A172 (cell line): ENCODE measurements at places on chromosomes 1 and 21. TPM values are rescaled to one million over a fixed set of nuclear protein-coding genes. Genes with fewer than 3 reads are reported as not detected.

Gene ZNF672
- total RNA-seq, result 27.4 and 28.3 TPM in 2 replicates

Gene CYP2J2
- 0.24 TPM in 1 of 2 replicates, not detected in the other for total RNA-seq

Gene PLEKHN1
- 0.62 and 0.93 TPM in 2 replicates for total RNA-seq

Gene FAM167B
- total RNA-seq, result 5.8 and 8.5 TPM in 2 replicates

Gene HSPG2
- 17.9 and 18.3 TPM in 2 replicates for total RNA-seq

Gene CELA2A
- total RNA-seq, result not detected in 2 replicates

Gene HAX1
- total RNA-seq, result 210 and 220 TPM in 2 replicates

Gene CCDC190
- total RNA-seq, result not detected in 2 replicates

Gene NMNAT2
- total RNA-seq, result 3.0 and 3.1 TPM in 2 replicates

Gene SH2D2A
- total RNA-seq, result 0.09 TPM in 1 of 2 replicates, not detected in the other

DNA sequence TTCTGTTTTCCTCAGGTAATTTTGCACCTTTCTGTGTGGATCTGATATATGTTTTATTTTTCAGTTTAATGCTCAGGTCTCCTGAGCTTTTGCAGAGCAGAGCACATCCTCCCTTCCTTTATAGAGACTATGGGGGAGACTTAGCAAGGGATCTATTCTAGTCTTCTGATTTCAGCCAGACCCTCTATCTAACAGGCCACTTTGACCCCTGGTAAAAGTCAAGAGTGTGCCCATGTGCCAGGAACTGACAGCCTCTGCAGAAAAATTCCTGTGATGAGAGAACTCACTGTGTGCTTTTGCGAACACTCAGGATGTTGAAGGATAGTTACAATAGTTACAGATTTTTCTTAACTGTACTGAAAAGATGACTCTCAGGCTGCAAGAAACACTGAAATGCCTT, 123.3 kb downstream of the NOS1AP start:
- DNase-seq, result no peak

GRCh38 chr1:155978325-155978972, at the start of gene ARHGEF2:
TSS of gene ARHGEF2 (minus strand) at chr1:155978547. CDS start at chr1:155978427, 120 bp downstream.
- peak; percentile 82 for DNase-seq

DNA sequence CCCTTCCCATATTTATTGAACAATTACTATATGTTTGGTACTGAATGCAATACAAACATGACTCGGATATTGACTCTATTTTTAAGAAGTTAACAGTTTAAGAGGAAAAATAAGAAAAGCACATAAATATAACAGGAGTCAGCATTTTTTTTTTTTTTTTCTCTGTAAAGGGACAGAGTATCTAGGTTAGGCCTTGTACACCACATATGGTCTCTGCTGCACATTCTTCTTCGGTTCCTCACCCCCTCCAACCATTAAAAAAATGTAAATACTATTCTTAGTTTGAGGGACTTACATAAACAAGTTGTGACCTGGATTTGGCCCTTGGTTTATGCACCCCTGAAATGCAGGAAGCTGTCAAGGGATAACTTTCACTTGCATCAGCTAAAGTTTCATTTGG, 40.4 kb downstream of the PHC2 start:
- DNase-seq, result no peak

GRCh38 chr1:19220080-19220846, 10.2 kb upstream of the UBR4 start:
- DNase-seq, result no peak

DNA sequence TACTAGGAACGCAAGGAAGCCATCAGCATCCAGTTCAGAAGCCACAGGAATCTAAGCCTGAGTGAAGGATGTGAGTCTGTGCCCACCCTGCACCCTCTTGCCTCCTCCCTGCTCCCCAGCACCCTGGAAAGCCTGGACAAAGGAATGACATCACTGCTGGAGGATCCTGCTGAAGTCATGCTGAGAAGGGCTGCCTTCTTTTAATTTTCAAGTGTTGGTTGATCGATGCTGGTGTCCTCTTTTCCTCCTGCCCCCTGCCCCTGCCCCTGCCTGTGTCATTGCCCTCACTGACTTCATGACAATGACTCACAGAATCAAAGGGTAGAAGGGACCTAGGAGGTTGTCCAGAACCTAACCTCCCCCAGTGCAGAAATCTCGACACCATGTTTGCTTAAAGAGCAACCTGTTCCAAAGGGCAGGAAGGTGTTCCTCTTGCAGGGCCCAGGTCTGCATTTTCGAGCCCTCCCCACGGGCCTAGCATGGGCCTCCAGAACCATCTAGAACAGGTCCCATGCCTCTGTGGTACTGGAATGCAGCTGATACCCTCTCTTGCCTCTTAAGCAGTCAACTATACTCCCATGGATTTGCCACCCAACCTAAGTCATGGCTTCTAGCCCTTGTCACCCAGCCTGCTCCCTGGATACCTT, 9.6 kb downstream of the DHRS3 start:
- DNase-seq, result no peak

DNA sequence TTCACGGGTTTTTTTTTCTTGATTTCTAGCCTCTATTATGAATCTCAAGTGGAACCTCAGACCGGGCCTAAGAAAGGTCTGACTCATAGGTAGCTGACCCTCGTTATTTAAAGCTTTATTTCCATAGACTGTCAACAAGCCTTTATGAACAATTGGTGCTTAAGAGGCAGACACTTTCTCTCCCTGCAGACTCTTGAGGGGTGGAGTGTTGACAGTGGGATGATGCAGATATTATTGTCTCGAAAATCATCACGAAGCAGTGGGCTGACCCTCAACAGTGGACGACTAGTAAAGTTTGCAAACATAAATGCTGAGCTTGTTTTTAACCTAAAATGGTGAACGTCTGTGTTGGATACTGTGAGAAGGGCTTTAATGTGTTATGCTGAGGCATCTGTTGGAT, 1.8 kb downstream of the SFT2D2 start:
- peak; percentile 52 for DNase-seq

DNA sequence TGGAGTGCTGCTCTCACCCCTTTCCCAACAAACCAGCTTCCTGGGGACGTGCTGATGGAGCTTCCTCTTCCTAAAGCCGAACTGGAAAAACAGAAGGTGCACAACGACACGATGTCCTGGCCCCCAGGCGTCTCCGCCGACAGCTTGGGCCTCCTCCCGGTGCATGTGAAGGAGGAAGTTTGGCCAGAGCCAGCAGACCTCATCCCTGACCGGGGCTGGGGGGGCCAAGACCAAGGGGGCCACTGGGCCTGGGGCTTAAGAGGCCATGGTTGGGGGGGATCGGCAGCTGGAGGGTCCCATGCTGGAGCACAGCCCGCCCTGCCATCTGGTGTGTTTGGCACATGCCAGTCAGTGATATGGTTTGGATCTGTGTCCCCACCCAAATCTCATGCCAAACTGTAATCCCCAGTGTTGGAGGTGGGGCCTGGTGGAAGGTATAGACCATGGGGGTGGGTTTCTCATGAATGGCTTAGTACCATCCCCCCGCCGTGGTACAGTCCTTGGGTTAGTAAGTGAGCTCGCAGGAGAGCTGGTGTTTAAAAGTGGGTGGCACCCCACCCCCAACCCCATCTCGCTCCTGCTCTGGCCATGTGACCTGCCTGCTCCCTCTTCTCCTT, 6.4 kb downstream of the HES4 start:
- no peak for DNase-seq

- DNase-seq, result no peak
Observed at GRCh38 chr1:41558761-41559171, 74.3 kb upstream of the EDN2 start.

DNA sequence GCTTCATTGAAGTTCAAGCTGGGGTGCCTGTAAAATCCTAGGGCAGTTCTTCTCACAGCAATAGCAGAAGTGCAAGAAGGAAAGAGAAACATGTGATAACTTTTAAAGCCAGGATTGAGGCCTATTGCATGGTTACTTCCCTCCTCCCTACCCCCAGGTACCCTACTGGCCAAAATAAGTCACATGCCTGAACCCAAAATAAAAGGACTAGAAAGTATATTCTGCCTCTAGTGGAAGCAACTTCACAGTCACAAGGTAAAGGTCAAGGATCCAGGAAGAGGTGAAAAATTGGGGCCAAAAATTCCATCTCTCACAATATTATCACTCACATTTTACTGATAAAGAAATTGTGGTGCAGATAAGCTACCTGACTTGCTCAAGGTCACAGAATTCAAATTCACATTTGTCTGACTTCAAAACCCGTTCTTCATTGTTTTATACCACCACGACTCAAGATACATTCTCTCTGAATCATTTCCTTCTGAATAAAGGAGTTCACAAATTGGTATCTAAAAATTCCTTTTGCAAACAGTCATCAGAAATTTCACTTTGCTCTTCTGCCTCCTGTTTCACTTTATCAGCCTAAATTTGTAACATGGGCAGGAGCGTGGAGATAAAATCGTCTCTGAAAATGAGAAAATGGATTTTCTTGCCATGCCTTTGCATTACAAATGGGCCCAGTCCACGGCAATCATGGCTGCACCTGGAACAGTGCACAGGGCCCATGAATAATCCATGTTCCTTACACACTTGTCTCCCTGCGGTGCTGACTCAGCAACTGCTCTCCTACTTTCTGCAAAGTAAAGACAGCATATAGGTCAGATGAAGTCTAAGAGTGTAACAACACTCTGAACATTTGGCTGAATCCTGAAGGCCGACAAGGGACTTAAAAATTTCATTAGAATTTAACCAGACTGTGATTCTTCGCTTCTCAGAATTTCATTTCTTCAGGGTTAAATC, 485.3 kb upstream of the NFIA start:
- peak; percentile 20 for DNase-seq

DNA sequence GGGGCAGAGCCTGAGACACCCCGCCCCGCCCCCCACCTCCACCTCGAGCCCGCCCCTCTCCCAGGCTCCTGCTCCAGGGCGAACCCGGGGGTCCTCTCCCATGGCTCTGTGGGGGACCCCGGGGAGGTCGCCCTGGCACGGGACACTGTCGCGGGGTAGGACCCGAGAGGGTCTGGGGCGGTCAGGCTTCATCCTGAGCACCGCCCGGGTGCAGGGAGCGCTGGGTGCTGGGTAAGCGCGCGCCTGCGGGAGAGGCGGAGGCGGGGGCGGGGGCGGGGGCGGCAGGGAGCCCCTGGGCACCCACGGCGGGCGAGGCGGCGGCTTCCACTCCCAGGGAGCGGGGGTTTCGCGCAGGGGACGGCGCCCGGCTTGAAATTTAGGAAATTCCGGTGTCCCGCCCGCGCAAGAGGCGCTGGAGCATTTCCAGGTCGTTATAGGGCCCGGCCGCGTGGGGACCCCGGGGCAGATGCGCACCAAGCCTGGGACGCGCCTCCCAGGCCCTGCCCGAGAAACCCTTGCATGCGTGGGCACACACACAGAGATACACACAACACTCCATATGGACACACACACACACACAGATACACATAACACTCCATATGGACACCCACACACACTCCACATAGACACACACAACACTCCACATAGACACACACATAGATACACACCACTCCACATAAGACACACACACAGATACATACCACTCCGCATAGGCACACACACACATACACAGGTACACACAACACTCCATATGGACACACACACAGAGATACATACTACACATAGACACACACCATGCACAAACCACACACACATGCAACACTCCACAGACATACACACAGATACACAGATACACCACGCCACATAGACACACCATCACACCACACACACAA, 48.7 kb upstream of the SLC19A1 start:
- DNase-seq, result no peak

DNA sequence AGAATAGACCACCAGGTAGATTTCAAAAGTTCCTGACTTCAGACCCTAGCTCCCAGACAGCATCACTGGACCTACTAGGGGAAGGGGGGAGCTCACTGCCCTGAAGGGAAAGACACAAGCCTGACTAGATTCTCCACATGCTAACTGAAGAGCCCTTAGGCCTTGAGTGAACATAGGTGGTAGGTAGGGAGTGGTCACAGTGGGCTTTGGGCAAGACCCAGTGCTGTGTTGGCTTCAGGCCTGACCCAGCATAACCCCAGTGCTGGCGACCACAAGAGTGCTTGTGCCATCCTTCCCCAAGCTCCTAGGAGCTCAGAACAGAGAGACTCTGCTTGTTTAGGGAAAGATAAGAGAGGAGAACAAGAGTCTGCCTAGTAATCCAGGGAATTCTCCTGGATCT, 51.1 kb upstream of the ACADM start:
- no peak for DNase-seq

GRCh38 chr1:116835161-116835560, 74.6 kb upstream of the PTGFRN start:
- no peak for DNase-seq

GRCh38 chr1:109622137-109622892, 2.7 kb downstream of the AMPD2 start:
- no peak for DNase-seq

DNA sequence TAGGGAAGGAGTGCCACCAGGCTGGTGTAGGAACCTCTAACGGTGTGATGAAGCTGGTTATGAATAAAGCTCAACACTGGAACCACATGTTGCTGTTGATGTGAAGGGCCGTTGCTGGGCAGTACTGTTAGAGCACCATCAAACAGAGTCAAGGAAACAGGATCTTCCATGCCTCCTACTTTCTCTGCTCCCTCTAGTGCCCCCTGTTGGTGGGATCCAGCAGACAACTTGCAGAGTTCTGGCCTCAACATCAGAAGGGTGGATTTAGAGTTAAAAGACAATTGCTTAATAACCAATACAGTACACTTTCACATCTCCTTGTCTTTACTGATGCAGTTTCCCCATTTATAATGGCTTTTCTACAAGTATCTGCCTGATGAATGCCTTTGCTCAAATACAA, 336.4 kb downstream of the NTNG1 start:
- DNase-seq, result no peak

- no peak for DNase-seq
Observed at GRCh38 chr1:245133995-245134715, 20.6 kb upstream of the KIF26B start.
